ENCODE measurements at places on chromosomes 2 and 18.

DNA sequence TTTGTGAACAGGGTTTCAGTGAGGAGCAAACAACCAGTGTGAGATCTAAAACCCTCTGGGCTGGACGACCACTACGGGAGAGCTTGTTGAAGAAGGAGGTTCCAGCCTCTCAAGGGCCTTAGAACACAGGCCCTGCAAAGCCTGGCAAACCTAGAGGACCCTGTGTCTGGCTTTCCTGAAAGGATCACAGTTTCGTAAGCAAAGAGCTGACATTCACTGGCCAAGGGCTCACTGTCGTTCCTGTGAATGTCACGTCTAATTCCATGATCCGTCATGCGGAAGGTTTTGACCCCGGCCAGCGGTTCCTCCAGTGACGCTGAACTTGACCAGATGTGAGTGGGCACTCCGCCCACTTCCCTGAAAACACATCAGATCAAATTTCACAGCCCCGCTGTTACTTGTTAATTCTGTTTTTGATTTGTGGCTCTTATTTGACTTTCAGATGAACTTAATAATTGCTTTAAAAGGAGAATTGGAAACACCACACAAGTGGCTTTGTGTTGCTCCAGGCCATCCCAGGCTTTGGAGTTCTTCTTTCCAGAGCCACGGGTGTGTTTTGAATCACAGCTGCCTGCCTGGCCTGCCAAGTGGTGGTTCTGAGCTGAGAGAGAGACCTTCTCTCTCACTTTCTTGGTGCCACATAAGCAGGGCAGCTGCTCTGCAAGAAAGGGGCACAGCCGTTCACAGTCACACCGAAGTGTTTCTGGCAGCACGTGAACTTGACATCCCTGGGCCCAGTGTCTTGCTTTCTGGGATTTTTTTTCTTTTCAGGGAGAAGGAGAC, 308.4 kb downstream of the NDUFA10 start:
- no peak for DNase-seq

- peak; percentile 74 for DNase-seq
These were observed 66.3 kb upstream of the HS6ST1 start for GRCh38 chr2:128384956-128385355.

- no peak for DNase-seq
These were observed 401.0 kb downstream of the SUCLG1 start for GRCh38 chr2:84057917-84058560.

GRCh38 chr2:40353231-40353630, 98.7 kb downstream of the SLC8A1 start:
- DNase-seq, result peak; percentile 79

DNA sequence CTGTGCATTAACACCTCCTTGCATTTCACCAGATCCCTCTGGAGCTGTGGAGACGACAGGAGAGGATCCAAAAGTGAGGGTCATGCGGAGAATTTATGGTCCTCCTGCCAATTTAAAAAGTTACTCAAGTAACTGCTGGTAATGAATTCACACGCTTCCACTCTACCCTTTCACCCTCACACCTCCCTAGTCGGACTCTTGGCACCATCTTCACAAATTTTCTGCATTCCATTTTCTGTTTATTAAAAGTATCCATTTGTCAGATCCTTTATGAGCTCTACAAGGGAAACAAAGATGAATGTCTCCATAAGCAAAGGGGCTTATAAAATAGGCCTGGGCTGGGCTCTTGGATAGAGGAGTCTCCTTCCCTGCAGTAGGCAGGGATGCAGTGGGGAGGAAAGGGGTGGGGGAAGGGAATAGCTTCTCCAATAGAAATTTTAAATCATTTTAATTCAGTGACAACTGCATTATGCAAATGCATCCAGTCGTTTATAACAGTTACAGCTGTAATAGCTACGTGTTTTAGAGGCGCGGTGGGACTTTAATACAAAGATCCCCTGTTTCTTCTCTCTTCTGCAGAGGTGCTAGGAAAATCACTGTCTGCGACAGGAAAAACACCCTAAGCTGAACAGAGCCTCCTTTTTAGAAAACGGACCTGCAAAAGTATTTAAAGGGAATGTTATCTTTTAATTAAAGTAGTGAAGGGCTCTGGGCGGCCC, 132.2 kb downstream of the EPHA4 start:
- DNase-seq, result no peak

- no peak for DNase-seq
These were observed 211.4 kb downstream of the BABAM2 start for GRCh38 chr2:28101892-28102291.

DNA sequence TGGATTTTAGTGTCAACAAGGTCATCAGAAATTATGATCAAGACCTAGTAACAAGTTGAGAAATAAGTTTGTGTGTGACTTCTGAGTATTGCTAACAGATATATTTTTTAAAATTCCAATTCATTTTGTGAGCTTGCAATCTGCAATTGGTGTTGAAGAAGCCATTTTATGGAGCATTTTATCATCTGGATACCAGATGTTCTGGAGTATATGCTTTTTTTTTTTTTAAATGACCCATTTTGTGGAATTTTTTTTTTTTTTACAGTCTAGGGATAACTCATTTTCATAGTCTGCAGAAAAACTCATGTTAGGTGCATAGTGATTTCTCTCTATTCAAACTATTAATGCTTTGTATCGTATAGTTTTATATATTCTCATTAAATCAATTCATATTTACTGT, 12.6 kb downstream of the QPCT start:
- DNase-seq, result no peak

DNA sequence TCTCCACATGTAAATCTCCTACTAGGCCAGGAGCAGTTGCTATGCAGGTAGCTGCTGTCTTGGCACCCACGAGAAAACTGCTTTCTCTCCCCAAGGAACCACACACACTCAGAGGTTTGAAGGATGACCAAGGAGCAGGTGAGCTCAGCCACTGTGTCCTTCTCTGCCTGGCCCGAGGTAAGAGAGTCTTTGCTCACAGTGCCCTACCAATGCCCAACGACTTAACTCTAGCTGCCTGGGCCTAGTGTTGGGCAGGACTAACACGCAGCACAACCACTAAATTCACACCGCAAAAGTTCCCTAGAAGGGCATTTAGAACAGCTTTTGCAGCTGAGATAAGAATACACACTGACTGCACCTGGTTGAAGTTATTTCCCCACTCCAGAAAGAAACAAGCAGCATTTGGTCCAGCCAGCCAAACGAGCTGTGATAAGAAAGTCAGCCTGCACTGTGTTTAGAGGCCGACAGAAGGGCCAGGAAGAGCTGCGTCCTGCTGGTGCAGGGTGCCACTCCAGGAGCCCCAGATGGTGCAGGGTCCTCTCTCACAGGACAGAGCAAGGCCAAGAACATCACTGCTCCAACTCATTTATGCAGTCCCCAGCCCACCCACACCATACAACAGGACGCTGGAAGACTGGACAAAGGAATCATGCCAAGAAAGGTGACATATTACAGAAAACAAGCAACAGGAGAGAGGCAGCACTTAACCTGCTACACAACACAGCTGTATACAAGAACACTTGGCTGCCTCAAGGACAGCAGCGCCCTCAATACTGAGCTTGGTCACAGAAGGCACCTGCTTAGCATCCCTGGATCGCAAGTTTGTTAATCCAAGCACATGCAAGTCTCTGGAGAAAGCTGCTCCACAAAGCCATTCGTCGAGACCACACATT, 12.5 kb downstream of the HDLBP start:
- no peak for DNase-seq

GRCh38 chr2:235530735-235531134, 36.9 kb downstream of the AGAP1 start:
- peak; percentile 34 for DNase-seq

DNA sequence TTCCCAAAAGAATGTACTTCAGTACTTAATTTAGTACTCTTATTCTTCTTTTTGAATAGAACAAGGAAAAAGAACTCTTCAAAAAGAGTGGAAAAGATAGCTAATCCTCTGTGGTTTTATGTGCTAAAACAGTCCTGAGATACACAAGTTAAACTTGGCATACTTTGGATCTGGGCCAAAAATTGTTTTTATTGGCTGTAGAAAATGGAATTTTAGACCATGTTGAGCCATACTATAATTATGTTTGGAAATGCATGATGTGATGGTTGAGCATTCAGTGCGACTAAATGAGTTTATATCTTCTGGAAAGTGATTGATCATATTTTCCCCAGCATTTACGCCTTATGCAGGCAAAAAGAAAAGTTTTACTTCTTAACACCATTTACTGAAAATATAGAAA, 18.0 kb upstream of the PDE1A start:
- no peak for DNase-seq

DNA sequence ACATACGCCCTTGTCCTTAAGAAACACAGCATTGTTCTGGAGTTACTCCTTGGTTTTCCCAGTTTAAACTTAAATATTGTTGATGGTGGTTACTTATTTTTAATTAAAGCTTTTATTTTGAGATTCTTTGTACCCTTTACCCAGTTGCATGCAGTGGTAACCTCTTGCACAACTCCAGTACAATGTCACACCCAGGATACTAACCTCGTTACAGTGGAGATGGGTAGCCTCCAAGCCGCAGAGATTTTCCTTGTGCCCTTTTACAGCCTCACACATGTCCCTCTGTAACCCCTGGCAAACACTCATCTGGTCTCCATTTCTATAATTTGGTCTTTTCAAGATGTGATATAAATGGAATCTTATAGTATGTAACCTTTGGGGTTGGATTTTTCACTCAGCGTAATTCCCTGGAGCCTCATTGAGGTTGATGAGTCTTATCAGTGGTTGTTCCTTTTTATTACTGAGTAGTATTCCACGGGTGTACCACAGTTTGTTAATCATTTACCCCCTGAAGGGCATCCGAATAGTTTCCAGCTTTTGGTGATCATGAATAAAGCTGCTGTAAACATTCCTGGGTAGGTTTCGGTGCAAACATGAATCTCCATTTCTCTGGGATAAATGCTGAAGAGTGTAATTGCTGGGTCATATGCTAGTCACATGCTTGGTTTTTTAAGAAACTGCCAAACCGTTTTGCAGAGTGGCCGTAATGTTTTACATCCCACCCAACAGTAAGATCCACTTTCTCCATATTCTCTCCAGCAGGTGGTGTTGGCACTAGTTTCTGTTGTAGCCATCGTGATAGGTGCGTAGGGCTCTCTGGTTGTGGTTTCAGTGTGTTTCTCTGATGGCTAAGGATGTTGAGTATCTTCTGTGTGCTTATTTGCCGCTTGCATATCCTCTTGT, 68.6 kb downstream of the DGKD start:
- DNase-seq, result no peak

DNA sequence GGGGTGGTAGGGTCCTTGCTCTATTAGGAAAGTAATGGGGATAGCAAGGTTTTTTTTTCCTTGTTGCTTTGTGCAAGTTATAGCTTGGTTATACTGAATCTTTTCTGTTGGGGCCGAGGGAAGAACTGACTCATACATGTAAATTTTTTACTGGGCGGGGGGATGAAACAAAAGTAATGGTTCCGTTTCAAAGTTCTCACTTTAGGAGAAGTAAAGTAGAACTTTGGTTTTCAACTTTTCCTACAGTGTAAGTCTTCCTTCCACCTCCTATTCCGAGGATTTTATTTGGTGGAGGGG, 1.1 kb downstream of the AFTPH start:
- DNase-seq, result no peak

GRCh38 chr2:10059016-10059351, 15.6 kb downstream of the KLF11 start:
- DNase-seq, result peak; percentile 74

- peak; percentile 34 for DNase-seq
These were observed 197.2 kb downstream of the ZFP36L2 start for GRCh38 chr2:43029186-43029585.

GRCh38 chr18:9835113-9835755, 50.5 kb upstream of the TXNDC2 start:
- no peak for DNase-seq

DNA sequence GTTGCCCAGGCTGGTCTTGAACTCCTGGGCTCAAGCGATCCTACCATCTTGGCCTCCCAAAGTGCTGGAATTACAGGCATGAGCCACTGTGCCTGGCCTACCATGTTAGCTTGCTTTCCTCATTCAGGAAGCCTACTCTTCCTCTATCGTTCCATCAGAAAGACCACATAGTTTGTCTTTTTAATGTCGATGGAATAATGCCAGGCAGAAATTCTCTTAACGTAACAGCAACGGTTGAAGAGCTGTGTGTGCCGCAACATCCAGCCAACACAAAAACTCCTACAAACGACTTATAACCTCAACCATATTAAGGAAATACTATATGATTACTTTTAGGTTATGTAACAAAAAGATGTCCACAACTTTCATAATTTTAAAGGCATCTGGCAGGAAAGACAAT, 10.5 kb downstream of the ITGB1BP1 start:
- no peak for DNase-seq

DNA sequence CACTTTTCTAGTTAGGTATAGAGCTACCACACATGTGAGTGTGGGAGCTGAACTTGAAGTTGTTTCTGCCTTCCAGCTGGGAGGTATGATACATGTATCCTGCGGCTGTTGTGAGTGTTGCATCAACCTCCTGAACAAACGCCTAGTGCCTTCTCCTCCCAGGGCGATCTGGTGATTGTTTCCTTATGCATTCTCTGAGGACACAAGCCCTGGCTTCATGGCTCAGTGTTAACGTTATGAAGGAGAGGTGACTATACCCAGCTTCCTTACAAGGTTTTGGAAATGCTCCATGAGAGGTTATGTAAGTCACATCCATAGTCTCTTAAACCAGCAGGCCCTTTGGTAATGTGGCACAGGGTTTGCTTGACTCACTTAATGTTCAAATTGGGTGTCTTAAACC, 64.9 kb downstream of the SPRED2 start:
- DNase-seq, result no peak

GRCh38 chr2:65691816-65692215, 259.4 kb upstream of the SPRED2 start:
- no peak for DNase-seq

- no peak for DNase-seq
These were observed 131.4 kb upstream of the MAPRE2 start for GRCh38 chr18:34909637-34910364.

GRCh38 chr2:16102976-16103380, 162.6 kb downstream of the MYCN start:
- DNase-seq, result no peak

GRCh38 chr2:24482251-24482971, 8.6 kb upstream of the NCOA1 start:
- no peak for DNase-seq

DNA sequence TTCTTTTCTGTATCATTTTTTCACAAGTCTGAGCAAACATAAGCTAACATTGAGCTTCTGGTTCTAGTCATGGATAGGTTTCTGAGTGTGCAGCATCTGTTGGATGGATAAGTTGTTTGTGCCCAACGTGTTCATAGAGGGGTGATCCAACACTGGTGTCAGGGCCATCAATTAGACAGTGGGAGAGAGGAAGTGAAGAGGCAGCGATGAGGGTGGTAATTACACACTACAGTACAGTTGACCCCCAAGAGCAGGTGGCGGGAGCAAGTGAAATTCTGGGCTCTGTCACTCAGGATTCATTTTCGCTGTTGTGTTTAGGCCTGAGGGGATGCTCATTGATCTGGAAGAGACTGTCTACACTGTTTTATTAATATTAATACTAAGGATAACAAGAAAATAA, 180.0 kb upstream of the CXCR4 start:
- DNase-seq, result no peak

GRCh38 chr2:121473512-121473911, 57.2 kb upstream of the RNU4ATAC start:
- no peak for DNase-seq

DNA sequence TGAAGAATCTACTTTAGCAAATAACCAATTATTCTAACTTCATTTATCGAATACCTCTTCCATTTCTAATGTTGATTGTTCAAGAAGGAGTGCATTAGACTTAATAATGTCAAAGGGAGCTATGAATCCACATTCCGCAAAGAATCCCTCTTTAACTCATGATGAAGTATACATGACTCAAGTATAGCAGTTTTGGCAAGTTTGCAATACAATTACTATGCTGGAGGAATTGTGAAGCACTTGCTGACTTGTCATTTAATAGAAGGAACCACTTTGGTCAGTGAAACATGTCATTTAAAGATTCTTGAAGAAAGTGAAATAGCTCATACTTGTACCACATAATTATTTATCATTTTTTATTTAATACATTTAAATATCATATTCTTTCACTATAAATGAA, 125.1 kb downstream of the SLC39A10 start:
- no peak for DNase-seq

Data from posterior vena cava (tissue), 2 donors.